ENCODE measurements at places on chromosomes 6 and 20.

DNA sequence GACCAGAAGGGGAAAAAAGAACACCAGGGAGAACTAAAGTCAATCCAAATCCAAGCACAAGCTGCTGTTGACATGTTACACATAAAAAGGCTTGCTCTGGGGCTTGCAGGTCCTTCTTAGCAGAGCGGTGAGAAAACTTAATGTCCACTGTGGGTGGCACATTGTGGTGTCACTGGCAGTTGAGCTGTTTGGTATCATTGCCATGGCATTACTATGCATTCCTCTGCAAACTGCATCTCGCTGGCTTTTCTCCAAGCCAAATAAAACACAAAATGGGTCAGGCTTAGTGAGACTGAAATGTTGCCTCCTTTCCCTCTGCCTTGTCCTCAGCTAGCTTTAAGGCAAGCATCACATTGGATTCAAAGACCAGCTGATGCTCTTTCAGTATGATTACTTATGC, 40.9 kb downstream of the LY86 start:
- no peak for DNase-seq

GRCh38 chr6:132763269-132763668, 5.6 kb upstream of the VNN2 start:
- DNase-seq: no peak

GRCh38 chr6:23940466-23940865, 185.5 kb upstream of the NRSN1 start:
- DNase-seq: no peak

- DNase-seq: no peak
Observed at GRCh38 chr6:157682856-157683481, 140.1 kb upstream of the SNX9 start.

DNA sequence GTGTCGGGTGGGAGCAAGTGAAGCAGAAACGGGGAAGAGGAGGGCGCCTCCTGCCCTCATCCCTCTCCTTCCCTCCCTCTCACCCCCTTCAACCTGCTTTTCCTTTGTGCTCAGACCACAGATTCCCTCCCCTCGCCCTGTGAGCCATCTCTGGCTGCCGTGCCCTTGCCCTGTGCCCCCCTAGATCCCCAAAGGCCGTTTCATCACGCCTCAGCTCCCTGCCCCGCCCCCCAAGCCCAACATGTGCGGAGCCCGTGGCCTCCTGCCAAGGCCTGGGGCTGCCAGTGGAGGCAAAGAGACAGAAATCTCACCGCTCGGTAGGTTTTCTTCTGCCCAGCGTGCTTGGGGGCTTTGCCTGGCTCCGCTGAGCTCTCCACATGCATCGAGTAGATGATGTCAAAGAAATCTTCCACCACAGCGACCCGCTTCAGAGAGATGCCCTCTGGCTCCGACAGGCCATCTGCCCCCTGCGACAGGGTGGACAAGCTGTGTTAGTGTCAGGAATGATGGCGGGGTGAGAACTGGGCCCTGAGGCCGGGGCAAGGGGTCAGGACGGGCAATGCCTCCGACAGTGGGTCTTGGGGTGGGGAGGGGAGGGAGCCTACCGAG, 57.6 kb downstream of the NOL4L start:
- DNase-seq: no peak

DNA sequence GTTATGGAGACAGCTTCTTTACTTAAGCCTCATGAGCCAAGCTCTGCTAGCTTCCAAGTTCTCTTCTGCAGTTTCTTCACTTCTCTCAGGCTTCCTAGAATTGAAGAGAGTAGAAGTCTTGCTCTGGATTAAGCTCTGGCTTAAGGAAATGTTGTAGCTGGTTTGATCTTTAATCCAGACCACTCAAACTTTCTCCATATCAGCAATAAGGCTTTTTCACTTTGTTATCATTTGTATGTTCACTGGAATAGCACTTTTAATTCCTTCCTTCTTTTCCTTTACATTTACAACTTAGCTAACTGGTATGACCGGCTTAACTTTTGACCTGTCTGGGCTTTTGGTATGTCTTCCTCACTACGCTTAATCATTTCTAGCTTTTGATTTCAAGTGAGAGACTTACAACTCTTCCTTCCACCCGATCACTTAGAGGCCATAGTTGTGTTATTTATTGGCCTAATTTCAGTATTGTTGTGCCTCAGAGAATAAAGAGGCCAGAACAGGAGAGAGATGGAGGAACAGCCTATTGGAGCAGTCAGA, 236.6 kb upstream of the BMP2 start:
- DNase-seq: no peak

DNA sequence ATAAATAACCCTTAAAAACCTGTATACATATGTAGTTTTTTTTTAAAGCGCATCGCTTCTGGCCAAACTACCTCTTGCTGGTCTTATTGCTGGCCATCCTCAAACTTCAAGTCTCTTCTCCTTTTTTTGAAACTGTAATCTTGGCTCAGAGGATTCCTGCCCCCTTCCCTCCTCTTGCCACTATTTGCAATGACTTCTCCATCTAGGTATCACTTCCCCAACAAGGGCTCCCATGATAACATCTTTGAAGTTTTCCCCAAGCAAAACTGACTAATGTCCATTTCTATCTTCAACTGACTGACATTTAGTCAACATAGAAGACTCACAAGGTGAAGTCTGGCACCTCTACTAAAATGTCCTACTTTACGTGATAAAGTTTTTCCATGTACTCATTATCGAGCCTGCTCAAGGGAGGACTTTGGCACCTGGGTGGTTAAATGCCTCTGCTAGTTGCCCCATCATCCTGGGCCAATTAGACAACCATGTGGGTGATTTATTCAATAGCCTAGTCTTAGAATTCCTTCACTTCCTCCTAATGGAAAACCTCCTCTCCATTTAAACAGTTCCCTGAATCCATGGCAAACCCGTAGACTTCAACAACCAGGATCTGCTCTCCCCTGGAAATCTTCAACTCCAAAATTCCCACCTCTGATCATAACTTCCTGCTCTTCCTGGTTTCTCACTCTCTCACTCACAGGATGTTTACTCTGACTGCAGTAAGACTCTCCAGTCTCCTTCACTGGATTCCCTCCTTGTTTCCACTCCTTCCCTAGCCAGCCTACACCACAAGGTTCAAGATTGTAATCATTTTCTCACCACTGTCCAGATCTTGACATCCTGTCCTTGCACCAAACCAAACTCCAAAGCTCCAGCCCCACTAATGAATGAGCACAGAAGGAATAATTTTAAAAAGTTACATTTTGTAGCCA, 9.4 kb upstream of the PLAGL1 start:
- no peak for DNase-seq

DNA sequence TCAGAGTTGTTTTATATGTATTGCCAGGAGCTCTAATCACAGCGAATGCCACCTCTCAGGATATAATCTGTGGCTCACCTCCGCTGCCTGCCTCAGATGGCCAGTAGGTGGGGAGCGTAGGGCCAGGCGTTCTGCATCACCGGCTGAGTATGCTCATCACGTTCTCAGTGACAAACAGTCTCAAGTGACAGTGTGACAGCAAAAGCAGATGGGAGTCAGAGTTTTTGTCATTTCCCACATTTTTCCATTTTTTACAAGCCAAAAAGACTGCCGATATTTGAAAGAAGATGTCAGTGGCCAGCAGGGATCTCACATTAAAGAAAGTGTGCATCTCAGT, 208.7 kb downstream of the ALDH8A1 start:
- DNase-seq: no peak
